ENCODE measurements at places on chromosomes 6 and 20.

- no peak for ATAC-seq
Measured at GRCh38 chr6:72739368-72739779, 117.5 kb downstream of the KCNQ5 start.

- ATAC-seq = no peak
Measured at GRCh38 chr6:116564921-116565872, 6.1 kb upstream of the RWDD1 start.

- no peak for ATAC-seq
Measured at GRCh38 chr6:106160189-106160588, 74.1 kb downstream of the PRDM1 start.

DNA sequence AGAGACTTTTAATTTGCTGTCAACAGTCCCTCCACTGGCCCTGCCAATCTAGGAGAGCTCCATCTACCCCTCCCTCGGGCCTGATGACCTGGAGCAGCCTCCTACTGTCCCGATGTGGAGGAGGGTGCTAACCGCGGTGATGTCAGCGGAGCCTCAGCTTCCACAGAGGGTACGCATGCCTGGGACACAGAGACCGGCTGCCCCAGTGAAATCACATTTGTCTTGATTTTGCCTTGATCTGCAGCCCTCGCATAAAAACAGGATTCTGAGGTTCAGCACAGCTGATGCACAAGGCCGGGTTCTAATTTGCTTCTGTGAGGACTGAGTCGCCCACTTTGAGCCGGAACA lies 77.6 kb downstream of the STK35 start:
- ATAC-seq = peak; percentile 84

- ATAC-seq = no peak
Measured at GRCh38 chr20:14707865-14708596, 370.6 kb upstream of the FLRT3 start.

DNA sequence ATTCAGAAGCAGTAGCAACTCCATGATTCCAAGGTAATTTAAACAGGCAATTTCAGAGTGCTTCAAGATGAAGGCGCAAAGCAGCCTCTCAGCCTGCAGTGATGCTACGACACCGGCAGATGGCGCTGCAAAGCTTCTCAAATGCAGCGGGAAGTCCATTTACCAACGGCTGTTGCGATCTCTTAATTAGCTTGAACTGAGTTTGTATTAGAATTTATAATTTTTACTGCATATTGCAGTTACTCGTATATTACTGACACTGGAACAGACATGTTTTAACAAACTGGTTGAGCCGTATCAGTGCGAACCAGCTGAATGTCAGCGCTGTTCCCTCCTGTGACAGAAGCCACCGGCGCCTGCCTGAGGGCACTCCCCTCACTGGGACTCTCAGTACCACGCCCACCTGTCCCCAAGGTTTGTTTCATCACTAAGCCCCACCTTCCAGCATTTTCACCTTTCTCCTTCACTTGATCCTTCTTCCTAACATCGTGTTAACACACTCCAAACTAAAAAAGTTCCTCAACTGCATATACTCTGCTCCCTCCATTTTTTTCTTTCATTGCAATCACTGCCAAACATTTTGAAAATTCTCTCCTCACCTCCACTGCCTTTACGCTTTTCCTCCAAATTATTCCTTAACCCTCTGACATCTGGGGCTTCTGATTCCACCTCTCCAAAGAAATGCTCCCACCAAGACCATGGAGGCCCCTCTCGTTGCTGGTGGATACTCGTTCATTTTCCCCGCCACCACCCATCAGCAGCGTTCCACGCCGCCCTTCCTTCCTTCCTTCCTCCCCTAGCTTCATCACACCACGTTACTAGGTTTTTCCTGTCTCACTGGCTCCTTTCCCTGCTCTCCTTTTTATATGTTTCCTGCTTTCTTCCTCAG lies 14.5 kb downstream of the GNL1 start:
- ATAC-seq = peak; percentile 75

DNA sequence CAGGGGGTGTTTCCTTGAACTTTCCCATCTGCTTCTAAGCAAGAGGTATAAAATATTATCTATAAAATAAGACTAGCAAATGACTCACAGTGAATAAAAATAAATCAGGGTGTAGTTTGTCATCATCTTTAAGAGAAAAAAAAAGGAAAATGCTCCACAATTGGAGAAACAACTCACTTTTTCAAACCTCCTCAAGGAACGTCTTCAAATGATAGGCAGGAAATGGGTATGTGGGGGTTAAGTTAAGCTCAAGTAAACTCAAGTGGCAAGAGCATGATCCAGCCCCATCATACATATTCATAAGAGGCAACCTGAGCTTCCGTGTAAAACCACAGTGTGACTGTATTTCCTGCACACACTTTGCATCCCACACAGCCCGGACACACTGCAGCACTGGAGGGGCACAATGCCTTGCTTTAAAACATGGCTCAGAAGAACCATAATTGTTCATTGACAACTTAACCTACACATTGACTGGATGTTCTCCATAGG lies 58.5 kb upstream of the CEP85L start:
- no peak for ATAC-seq

DNA sequence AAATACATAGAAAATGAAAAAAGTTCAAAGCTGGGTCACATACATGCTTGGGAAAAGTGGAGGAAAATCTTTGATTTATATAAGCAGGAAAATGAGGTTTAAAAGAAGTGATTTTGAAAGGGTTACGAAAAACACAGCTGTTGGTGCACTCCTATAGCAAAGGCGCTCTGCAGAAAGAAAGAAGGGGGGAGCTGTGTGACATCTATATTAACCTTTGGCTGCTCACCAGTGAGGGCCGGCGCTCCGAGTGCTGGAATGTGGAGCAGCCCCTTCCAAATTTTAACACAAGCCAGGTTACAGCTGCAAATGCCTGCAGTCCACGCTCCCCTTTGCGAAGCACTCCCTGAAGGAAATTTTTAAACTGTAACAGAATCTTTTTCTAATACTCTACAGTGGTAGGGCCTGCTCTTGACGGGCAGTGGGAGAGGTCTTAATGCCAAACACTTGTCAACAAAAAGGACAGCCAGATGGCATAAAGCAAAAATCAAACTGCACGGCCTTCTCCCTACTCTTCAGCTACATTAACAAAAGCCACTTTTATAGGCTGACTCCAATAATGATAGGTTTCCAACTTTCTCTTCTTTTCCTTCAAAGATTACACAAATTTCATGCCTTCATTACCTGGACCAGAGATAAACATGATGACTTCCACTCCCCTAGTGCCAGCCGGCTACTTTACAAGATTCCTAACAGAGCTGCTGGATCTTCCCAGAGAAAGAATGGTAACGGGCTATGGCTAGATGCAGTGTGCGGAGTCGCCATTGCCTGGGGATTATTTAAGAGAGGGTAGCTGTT lies 4.8 kb downstream of the BMP7 start:
- no peak for ATAC-seq

DNA sequence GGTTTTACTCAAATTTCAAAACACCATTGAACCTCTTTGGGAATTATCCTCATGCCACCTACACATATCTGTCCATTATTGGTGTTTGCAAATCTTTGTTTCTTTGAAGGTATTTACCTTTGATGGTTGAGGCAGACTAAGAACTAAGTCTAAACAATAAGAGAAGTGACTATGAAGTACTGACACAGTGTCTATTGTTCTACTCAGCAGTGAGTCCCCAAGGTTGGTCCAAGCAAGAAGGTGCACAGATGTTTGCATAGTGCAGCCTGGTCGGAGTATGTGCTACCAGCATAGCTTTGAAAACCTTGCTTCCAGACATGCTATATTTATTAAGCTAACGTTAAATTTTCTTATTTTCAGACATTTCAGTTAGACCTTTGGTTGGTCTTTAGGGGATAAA lies 19.5 kb downstream of the LRRC1 start:
- no peak for ATAC-seq

GRCh38 chr20:36549942-36550789 lies 8.8 kb downstream of the MYL9 start:
- ATAC-seq = no peak

DNA sequence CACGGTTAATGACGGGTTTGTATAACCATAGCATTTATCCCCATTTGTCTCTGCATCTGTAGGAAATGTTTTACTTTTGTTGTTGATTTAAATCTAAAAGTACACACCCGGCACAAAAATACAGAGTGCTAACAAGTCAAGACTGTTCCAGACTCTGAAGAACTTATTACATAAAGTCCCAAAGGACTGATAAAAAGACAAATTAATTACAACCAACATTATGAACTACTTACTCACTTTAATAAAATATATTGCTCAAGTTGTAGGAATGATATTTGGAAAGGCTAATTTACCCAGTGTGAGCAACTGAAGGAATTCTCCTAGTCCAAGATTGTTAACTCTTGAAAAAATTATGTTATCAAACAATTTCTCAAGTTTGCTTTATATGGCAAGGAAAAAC lies 115.6 kb downstream of the KIF13A start:
- no peak for ATAC-seq

DNA sequence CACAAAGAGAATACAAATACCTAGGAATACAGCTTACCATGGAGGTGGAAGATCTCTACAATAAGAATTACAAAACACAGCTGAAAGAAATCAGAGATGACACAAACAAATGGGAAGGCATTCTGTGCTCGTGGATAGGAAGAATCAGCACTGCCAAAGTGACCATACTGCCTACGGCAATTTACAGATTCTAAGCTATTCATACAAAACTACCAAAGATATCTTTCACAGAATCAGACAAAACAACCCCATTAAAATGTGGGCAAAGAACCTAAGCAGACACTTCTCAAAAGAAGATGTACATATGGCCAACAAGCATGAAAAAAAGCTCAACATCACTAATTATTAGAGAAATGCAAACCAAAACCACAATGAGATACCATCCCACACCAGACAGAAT lies 133.2 kb upstream of the SSTR4 start:
- no peak for ATAC-seq

GRCh38 chr6:16762268-16762549 lies 949 bp upstream of the ATXN1 start:
- peak; percentile 0 for ATAC-seq

DNA sequence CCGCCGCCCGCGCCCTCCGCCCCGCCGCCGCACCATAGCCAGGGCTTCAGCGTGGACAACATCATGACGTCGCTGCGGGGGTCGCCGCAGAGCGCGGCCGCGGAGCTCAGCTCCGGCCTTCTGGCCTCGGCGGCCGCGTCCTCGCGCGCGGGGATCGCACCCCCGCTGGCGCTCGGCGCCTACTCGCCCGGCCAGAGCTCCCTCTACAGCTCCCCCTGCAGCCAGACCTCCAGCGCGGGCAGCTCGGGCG lies 1.5 kb downstream of the FOXC1 start:
- no peak for ATAC-seq

- ATAC-seq = no peak
Measured at GRCh38 chr20:58649288-58650180, 1.5 kb upstream of the STX16 start.

DNA sequence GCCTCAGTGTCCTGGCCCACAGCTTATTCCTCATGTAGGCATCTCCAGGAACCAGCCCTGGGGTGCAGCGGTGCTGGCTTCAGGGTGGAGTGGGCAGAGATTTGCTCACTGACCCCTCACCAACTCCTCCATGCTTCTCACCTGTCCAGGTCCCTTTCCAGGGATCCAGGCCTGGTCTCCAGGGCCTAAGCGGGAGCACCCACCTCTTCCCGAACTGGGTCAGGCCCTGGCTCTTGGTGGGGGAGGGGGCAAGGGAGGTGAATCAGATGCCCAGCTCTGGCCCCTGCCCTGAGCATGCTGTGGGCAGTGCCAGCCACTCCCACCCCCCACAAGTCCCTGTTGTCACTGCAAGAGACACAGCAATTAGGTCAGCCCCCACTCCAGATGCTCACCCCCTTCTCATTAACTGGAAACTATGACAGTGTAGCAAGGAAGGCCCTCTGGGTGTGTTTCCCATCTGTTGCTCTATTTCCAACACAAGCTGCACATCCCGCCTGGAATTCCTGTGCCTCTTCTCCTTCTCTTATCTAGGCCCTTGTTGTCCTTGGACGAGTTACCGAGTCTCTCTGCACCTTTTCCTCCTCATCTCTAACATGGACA lies 37.0 kb downstream of the MDFI start:
- peak; percentile 44 for ATAC-seq

DNA sequence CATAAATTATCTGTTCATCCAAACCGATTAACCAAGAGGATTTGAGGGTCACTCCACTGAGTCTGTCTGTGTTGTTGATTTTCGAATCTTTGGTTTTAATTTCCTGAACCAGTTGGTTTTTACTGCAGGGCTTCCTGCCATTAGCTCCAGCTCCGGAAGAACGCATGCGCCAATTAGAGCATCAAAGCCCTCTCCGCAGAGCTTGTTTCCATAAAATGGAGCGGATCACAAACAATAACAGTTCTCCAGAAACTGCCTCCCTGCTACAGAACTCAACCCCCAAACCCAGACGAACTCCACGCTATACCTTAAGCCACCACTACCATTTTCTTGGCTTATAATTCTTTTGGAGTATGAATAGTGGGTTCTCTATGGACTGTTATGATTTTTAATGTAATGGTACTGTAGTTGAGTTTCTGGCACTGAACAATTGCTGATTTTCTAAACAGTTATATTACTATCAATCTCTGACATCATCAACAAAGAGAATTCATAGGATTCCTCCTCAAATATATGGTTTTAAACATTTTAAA lies 13.8 kb downstream of the TFAP2A start:
- no peak for ATAC-seq

- no peak for ATAC-seq
Measured at GRCh38 chr20:64040231-64041039, 4.5 kb downstream of the C20orf204 start.

DNA sequence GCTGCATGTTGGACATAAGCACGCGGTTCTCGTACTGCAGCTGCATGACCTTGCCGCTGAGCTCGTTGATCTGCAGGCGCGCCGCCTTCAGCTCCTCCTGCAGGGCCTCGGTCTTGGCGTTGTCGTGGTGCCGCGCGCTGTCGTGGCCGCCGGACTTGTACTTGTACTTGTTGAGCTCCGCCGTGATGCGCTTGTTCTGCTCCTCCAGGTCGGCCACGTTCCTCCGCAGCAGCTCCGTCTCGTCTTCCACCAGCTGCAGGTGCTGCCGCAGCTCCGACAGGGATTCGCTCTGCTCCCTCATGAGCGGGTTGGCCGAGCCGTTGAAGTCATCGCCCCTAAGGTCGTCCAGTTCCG lies 16.6 kb upstream of the KIAA0408 start:
- ATAC-seq = no peak

DNA sequence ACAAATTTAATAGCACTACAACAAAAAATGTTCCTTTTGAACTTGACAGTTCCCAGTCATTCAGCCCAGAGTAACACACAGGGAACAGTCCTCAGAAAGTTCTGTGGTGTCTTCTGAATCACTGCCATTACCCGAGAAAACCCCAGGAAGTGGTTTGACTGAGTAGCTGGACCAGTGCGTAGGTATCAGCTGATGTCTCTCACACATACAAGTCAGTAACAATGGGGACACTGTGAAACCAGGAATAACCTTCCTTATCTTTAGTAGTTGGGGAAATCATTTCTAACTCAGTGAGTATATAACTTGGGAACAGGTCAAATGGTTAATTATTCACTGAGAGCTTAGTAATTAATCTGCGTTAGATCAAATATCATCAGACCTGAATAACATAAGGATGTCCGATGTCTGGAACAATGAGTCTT lies 73.1 kb downstream of the HIVEP2 start:
- no peak for ATAC-seq

GRCh38 chr20:20729563-20729962 lies 17.1 kb upstream of the RALGAPA2 start:
- ATAC-seq = no peak

- no peak for ATAC-seq
Measured at GRCh38 chr6:24802271-24803059, 3.7 kb upstream of the ARMH2 start.
